Left lung (tissue), 14 donors: ENCODE measurements at places on chromosomes 11 and 22.

GRCh38 chr11:119618208-119618909 lies 110.6 kb downstream of the NECTIN1 start:
- H3K4me3 ChIP-seq, result no peak overlapping the region
- peak overlapping the region; percentile 55 for H3K27ac ChIP-seq
- H3K27me3 ChIP-seq, result no peaks in the 10 kb centered on the region
- DNase-seq, result peak; percentile 30
- H3K4me1 ChIP-seq, result peaks cover 35% of the 10 kb centered on the region
- H3K36me3 ChIP-seq, result no peaks in the 10 kb centered on the region

- peak overlapping the region; percentile 57 for H3K27ac ChIP-seq
- H3K4me3 ChIP-seq, result no peak overlapping the region
- no peaks in the 10 kb centered on the region for H3K36me3 ChIP-seq
- DNase-seq, result no peak
- H3K27me3 ChIP-seq, result no peaks in the 10 kb centered on the region
These were observed 137.3 kb upstream of the SORL1-AS1 start for GRCh38 chr11:121589946-121590537.

DNA sequence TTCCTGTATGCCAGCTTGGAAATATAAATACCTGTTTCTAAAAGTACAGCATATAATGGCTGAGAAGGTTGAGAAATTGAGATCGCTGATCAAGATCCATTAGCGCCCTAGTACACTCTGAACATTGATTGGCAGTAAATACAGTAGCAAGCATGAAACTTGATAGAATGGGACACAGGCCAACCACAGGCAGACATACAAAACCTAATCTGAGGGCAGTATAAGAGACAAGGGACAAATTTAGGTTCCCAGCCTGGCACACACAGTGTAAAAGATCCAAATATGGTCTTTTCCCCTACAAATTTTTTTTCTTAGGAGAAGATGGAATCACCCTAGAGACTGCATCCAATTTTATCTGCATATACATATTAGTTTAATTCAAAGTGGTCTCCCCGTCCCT lies 126.5 kb upstream of the ARHGAP42 start:
- no peaks in the 10 kb centered on the region for H3K4me1 ChIP-seq
- no peak overlapping the region for H3K4me3 ChIP-seq
- H3K27me3 ChIP-seq, result no peaks in the 10 kb centered on the region

DNA sequence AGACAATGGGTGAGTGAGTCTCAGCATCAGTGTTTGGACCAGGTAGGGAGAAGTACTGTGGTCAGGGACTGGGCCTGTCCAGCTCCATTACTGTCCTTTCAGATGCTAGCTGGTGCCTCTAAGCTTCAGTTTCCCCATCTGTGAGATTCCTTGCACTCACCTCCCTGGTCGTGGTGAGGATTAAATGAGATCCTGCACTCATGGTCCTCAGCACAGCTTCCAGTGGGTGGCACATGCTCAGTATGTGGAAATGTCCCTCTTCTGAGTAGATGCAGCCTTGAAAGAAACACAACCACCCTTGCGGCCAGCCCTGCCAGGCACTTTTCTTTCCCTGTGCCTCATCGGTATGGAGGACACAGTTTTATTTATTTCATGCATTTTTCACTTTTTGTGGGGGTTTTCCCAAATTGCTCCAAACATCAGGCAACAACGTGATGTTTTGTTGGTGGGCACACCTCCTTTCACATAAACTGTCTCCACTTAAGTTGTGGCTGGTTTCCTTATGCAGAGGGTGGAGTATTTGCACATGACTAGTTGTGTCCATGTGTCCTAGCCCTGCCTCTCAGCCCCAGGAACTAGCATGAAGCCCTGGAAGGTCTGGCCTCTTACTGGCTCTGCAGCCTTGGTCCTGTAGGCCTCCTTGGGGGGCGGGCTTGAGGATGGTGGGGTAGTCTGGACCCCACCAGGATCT lies 1.1 kb downstream of the LZTR1 start:
- H3K4me3 ChIP-seq, result peak overlapping the region; percentile 84
- H3K27ac ChIP-seq, result no peak overlapping the region
- H3K36me3 ChIP-seq, result no peaks in the 10 kb centered on the region
- peaks cover 8% of the 10 kb centered on the region for H3K4me1 ChIP-seq
- no peak for DNase-seq
- no peaks in the 10 kb centered on the region for H3K27me3 ChIP-seq

DNA sequence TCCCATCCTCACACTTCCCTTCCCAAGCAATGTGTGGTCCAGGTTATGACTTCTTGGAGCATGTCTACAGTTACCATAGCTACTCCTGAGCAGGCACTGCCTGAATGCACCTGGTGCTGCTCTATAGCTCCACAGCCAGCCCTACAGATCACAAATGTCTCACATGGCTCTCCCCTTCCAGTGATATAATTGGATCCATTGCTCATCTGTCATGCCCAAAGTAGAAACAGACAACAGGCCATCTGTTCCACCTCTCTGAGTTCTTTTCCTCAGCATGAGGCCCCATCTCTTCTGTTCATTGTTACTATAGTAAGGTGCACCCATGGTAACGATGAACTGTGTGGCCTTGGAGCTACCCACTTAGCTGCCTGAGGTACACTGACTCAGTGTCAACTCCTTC lies 320.3 kb upstream of the ZC3H12C start:
- DNase-seq, result no peak
- no peak overlapping the region for H3K27ac ChIP-seq
- H3K4me1 ChIP-seq, result no peaks in the 10 kb centered on the region
- H3K27me3 ChIP-seq, result no peaks in the 10 kb centered on the region

DNA sequence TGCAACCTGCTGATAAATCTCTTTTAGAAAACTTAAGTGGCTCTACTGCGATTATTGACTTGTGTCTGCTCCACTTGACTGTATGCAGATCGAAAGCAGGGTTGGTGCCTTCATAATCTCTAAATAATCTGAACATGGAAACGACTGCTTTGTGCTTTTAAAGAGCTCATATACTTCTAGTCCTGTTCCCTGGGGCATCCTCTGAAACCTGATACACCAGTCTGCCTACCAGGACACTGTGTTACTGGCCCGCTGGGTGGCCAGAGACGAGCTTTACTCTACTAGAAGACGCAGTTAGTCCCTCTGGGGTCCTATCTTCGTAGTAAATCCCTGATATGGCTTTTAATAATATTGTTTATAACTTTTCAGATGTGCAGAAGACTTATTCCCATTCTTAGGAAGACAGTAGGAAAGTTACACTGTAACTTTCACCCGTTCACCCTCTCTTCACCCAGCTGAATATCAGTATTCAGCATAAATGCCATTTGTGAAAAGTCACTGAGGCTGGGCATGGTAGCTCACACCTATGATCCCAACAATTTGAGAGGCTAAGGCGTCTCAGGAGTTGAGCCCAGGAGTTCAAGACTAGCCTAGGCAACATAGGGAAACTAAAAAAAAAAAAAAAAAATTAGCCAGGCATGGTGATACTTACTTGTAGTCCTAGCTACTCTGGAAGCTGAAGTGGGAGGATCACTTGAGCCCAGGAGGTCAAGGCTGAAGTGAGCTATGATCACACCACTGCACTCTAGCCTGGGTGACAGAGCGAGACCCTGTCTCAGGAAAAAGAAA lies 9.0 kb upstream of the HTR3B start:
- no peak overlapping the region for H3K4me3 ChIP-seq
- H3K27ac ChIP-seq, result no peak overlapping the region
- DNase-seq, result no peak
- H3K27me3 ChIP-seq, result no peaks in the 10 kb centered on the region
